SW 1271 (cell line): ENCODE measurements at places on chromosomes 2 and 18.

DNA sequence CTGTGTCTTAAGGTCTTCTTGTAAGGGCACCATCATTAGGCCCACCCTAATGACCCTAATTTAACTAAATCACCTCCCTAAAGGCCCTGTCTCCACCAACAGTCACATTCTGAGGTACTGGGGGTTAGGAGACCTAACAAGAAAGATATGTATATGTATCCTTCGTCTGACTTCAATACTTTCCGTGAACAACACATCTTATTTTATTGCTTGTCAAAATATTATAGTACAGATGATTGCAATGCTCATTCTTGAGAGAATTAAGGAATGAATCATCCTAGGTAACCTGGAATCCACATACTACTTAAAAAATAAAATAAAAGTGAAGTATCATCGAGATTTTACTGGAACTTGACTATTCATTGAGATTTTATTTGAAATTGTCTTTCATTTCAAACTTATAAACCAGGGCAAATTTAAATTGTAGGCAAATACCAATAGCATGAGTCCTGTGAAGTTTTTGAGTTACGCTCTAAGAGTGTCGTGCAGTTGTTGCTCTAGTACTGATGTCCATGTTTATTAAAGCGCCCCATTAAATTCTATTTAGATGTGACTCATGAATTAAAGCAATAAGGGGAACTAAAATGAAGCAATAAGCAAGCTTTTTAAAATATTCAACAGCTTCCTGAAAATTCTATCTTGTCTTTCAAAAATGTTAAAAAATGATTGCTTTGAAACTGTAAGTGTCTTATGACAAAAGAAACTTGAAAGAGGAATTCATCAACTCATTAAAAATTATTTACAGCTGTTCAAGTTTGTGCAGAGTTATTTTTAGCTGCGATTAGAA lies 40.0 kb downstream of the CCDC102B start:
- DNase-seq = no peak

- DNase-seq = no peak
Observed at GRCh38 chr18:23593720-23594119, 7.4 kb upstream of the NPC1 start.

GRCh38 chr18:39591649-39592048 lies 2026.1 kb upstream of the CELF4 start:
- DNase-seq = no peak

DNA sequence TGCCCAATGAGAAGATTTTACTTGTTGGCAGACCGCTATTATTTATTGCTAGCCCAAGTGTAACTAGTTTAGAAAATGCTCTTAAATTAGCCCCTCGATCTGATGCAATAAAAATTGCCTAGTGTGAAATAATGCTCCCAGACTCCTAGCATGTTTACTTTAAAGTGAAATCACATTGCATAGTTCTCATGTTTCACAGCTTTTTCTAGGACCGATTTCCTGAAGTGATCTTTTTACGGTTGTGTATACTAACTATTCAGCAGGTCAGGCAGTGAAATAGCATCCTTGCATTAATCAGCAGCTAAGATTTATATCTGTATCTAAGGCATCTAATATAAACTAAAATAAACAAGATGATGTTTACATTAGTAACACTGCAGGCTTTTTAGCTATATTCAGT lies 52.4 kb downstream of the PMS1 start:
- peak; percentile 19 for DNase-seq

GRCh38 chr18:52700816-52701215 lies 360.8 kb downstream of the DCC start:
- no peak for DNase-seq

DNA sequence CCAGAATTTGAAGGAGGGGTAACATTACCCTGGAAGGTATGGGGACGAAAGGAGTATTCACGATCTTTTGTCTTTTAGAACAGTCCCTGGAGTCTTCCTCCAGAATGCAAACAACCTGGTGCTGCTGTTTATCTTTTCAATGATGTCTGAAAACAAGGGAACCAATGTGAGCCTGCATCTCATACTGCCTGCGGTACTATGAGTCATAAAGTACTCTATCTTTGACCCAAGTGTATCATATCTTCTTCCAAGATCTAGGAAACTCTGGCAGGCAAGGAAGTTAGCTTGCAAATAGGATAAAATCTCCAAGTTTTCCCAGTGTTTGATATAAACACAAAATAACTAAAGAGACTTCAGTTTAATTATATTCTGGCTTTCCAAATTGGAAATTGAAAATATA lies 968.5 kb downstream of the LRP1B start:
- no peak for DNase-seq
